T-cell (primary cell): ENCODE measurements at places on chromosomes 3 and 15.

- DNase-seq: no peak
Measured at GRCh38 chr3:179716811-179717210, 64.0 kb downstream of the USP13 start.

GRCh38 chr15:96330450-96331143, at the start of gene NR2F2:
Gene NR2F2, plus strand, starts transcription at chr15:96330700. Its CDS starts 1,406 bp downstream, at chr15:96332106.
- peak; percentile 21 for DNase-seq

DNA sequence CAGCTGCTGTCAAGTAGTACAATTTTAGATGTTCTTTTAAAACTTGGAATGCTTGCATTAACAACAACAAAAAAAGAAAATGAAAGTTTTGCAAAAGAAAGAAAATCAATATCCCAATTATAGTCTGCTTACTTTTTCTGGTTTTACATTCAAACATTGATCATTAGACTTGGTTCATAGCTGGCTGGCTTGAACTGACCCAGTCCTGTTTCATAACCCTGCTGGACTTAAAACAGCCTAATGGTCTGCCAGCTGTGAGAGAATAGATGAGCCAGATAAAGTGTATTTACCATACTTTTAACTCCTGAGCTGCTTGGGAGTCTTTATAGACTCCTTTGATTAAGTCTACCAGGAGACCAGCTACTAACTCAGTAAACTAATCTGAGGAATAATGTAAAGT, 59.2 kb downstream of the PIAS1 start:
- DNase-seq: no peak

GRCh38 chr15:69067296-69067695, 52.8 kb downstream of the NOX5 start:
- no peak for DNase-seq

- DNase-seq: no peak
Measured at GRCh38 chr3:156356537-156357363, 198.2 kb downstream of the SSR3 start.

DNA sequence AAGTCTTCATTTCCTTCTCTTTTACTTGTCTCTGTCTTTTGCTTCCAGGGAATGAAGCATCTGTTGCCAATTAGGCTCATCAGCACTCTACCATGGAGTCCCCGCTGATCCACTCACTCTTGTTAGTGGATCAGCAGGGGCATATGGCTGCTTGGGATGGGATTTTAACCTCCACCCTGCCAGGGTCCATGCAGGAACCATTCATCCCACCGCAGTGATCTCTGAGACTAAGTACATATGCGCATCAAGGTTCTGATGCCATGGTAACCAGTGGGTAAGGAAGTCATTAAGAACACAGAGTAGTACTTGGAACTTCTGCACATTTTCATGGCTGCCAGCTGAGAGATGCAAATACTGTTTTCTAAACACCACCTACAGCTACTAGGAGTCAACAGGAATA, 374.0 kb upstream of the ALCAM start:
- no peak for DNase-seq

GRCh38 chr3:24253336-24253735, 241.3 kb downstream of the THRB start:
- no peak for DNase-seq

DNA sequence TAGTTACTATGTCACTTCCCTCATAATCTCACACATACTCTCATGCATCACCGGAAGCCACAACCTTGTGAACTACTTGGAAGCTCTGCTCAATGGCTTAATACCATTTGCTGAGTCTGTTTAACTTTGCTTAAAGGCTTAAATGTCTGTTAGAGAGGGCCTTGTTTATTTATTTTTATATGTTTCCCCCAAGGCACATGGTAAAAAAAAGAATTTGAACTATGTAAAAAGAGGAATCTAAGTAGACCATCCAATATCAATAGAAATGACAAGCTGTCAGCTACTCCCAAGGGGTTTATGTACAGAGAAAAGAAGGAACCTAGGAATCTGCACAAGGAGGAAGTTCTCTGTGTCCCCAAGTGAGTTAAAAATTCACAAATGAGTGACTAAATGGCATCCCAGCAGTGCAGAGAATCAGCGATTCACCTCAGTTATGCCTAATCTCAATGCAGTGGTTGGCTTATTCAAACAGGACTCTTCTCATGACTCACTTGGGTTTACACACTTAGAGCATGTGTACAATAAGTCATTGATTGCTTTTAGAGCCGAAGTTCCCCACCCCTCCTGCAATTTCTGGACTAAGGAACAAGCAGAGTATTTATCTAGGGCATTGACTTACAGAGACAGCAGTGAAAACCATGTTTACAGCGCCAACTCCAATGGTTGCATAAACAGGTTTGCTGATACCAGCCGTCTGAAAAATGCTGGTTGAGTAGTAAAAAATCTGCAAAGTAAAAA, 24.4 kb downstream of the SLC2A2 start:
- DNase-seq: no peak

GRCh38 chr3:31713816-31714215, 181.1 kb downstream of the STT3B start:
- no peak for DNase-seq

GRCh38 chr3:77025471-77025870, 14.4 kb upstream of the ROBO2 start:
- no peak for DNase-seq

- no peak for DNase-seq
Measured at GRCh38 chr15:65914981-65915925, 46.0 kb downstream of the RAB11A start.

DNA sequence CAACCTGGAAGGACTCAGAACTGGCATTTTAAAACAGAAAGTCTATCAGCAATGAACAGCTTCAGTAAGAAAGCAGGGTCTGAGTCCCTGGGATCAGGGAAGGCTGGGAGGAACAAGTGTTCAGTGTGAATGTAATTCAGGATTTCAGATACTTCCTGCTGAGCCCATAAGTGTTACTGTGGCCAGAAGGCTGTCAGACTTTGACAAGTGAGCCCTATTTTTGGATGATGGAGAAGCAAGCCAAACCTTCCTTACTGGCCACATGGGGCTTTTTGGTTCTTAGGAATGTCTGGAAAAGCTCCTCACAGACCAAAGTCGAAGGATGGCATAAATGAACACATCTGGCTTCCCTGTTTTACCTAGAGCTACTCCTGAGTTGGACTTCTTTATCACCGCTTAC, 157.2 kb downstream of the BBX start:
- DNase-seq: no peak

DNA sequence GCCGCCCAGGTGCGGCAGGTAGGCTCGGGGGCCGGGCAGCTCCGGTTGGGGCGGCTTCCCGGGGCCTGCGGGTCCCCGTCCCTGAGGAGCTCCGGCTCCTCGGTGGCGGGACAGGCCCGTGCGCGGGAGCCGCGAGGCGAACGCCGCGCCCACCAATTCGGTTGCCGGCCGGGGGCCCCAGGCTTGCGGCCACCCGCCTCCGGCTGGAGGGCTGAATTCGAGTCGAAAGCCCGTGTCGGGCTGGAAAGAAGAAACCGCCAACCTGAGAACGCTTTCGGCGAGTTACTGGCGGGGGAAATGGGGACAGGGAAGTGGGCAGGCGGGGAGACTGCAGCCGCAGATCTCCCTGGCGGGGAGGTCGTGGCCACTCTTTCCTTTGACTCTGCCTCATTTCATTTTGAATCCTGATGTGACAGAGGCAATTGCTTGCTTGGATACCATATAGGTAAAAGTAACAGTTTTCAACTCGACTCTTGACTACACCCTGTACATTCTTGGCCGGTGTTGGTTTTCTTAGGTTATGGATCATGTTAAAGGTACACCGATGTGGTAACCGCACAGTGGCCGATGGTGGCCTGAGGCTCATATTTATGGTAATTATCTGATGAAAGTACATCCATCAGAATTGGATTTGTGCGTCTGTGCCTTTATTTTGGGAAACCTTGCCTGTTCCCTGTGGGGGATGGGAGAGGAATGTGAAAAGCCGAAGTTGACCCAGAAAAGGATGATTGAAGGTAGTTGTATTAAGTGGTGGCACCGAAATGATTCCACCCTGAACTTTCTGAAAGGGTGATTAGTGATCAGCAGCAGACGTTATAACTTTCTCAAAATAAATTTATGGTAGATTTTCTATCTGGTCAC, 1.7 kb downstream of the B3GNT5 start:
- DNase-seq: no peak

GRCh38 chr3:37053337-37053736, 60.0 kb downstream of the MLH1 start:
- no peak for DNase-seq

- DNase-seq: no peak
Measured at GRCh38 chr15:67902579-67903009, 62.7 kb upstream of the RNU6-1 start.

GRCh38 chr3:45574067-45574494, 20.5 kb upstream of the LIMD1 start:
- DNase-seq: no peak

- DNase-seq: no peak
Measured at GRCh38 chr3:174346141-174346540, 513.0 kb upstream of the NAALADL2 start.

DNA sequence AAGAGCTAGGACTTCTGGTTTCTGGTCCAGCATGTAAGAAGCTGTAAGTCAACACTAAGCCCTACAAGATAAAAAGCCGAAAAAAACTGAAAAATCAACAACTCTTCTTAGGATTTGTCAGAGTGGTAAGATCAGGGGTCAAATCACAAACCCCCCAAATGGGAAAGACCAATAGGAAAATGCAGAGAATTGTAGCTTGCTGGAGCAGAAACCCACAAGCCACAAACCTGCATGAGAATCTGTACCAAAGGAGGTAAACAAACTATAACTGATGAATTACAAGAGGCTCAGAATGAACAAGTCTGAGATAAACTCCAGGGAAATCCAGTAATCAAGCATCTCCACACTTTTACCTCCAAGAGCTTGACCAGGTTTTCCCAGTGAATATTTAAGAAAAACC, 36.0 kb downstream of the RFX7 start:
- DNase-seq: peak; percentile 40

DNA sequence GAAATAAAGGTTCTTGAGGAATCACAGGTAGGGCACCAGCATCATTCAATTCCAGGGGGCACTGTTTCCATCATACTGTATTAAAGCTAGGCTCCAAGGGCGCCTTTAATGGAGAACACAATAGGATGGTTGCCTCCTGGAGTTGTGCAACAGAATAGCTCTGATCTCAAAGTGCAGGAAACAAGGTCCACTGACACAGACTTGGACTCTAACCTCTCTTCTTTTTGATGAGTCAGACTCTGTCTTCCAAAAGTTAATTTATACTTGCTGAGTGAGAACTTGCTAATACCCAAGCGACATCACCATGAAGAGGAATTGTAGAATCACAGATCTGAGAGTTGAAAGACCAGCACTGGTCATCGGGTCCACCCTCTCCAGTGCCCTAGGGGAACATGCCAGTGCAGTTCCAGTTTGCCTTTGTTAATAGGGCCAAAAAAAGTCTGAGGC, 94.4 kb upstream of the PHLDB2 start:
- DNase-seq: no peak

- DNase-seq: no peak
Measured at GRCh38 chr3:30193625-30194044, 412.8 kb upstream of the TGFBR2 start.

DNA sequence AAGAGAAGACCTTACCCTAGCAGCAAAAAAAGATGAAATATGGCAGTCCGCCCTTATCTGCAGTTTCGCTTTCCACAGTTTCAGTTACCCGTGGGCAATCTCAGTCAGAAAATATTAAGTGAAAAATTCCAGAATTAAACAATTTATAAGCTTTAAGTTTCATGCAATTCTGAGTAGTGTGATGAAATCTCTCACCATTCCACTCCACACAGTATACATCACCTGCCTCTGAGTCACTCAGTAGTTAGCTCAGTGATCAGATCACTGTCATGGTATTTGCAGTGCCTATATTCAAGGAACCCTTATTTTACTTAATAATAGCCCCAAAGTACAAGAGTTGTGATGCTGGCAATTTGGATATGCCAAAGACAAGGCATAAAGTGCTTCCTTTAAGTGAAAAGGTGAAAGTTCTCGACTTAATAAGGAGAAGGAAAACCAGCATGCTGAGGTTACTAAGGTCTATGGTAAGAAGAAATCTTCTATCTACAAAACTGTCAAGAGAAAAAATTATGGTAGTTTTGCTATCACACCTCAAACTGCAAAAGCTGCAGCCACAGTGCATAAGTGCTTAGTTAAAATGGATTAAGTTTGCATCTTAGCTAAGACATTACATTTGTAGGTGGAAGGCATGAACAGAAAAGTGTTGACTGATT, 48.1 kb downstream of the HSPBAP1 start:
- no peak for DNase-seq

- DNase-seq: peak; percentile 39
Measured at GRCh38 chr15:31483053-31483985, 156.7 kb downstream of the KLF13 start.

- no peak for DNase-seq
Measured at GRCh38 chr15:39358441-39359041, 222.3 kb upstream of the THBS1 start.

DNA sequence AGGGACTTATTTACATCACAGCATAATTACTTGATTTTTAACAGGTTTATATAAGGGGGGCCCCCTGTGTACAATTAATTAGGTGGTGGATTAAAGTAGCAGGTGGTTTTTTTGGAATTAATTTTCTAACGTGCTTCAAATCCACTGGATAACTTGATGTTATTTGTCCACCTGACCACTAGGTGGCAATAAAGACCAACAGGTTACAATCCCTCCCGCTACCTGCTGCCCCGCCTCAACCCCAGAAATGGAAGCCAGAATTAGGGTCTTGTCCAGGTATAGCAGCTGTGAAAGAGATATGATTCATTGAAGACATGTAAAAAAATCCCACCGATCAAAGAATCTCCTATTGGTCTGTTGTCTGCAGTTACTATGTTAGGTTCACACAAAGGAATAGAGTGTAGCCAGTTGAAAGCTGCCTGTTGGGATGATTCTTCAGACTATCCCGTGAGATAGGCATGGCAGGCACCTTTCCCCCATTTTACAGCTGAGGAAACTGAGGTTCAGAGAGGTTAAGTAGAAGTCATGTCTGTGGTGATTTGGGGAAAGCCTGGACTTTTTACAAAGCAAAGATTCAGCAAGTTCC, 44.0 kb downstream of the MFSD1 start:
- DNase-seq: no peak

- DNase-seq: no peak
Measured at GRCh38 chr3:12175844-12176453, 17.2 kb upstream of the TIMP4 start.

GRCh38 chr3:130960139-130960795, 66.4 kb downstream of the ASTE1 start:
- no peak for DNase-seq

- no peak for DNase-seq
Measured at GRCh38 chr3:9768141-9768775, 1.5 kb downstream of the CAMK1 start.

GRCh38 chr3:27577504-27577903, 93.3 kb upstream of the SLC4A7 start:
- no peak for DNase-seq

GRCh38 chr15:74343127-74343796, 24.2 kb downstream of the CYP11A1 start:
- no peak for DNase-seq

DNA sequence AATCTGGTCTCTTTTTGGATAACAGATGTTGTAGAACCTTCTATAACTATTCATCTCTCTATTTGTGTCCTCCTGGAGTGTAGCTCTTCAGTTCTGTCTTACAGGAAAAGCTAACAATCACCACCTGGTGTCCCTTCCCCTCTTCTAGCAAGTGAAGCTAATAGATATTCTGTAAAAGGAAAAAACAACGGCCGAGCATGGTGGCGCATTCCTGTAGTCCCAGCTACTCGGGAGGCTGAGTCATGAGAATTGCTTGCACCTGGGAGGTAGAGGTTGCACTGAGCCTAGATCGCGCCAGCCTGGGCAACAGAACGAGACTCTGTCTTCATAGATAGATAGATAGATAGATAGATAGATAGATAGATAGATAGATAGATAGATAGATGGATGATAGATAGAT, 779.4 kb downstream of the TUSC7 start:
- no peak for DNase-seq

- no peak for DNase-seq
Measured at GRCh38 chr3:26655231-26655630, 32.7 kb downstream of the LRRC3B start.
